ENCODE measurements at places on chromosomes 1 and 21.
A peak's percentile ranks its signal among the peaks of the same experiment; 100 is the strongest.

DNA sequence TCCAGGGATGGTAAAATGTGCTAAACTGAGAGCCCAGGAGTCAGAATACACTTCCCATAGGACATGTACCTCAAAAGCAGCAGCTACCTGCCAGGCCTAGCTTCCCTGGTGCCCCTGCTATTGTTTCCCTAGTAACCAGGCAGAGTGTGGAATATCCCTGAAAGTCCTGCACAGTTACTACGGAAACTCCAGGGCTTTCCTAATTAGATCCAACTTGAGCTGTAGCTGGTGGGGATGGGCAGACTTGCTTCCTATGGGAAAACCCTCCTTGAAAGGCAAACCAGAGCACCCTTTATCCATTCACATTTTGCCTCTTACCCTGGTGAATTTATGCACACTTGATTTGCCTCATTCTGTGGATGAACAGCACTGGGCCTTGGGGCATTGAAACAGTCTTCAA, 559.9 kb upstream of the PBX1 start:
- no peak for DNase-seq

- DNase-seq: no peak
Observed at GRCh38 chr1:161782886-161783285, 16.8 kb downstream of the ATF6 start.

GRCh38 chr1:186435336-186435735, 25.6 kb downstream of the PDC start:
- no peak for DNase-seq

DNA sequence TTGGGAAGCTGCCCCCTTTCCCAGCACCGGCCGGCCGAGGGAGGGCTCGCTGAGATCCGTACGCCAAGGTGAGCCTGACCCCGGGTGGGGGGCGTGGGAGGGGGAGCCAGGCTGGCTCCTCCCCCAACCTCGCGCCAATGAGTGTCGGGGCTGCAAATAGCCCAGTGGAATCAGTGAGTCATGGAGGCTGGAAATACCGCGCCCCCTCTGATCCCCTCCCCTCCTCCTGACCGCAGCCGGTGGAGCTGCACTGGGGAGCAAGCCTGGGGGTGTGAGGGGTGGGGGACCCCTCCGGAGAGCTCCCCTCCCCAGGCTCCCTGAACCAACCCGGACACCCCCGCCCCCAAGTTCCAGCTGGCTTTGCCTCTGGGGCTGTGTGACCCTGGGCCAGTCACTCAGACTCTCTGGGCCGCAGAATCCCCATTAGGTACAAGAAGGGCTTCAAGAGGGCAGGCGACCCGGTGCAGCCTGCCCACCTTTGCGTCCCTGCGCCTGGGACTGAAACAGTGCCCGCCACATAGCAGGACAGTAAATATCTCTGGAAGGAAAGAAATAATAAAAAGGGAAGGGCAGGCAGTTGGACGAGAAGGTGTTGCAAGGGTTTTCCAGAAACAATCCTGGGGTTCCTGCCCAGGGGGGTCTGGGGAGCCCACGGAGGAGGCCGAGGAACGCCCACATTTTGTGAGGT, 4.5 kb downstream of the HSPB7 start:
- DNase-seq: peak; percentile 30

- DNase-seq: no peak
Observed at GRCh38 chr1:245444945-245445344, 290.2 kb downstream of the KIF26B start.

GRCh38 chr1:229758101-229759036, 132.3 kb downstream of the URB2 start:
- DNase-seq: no peak

DNA sequence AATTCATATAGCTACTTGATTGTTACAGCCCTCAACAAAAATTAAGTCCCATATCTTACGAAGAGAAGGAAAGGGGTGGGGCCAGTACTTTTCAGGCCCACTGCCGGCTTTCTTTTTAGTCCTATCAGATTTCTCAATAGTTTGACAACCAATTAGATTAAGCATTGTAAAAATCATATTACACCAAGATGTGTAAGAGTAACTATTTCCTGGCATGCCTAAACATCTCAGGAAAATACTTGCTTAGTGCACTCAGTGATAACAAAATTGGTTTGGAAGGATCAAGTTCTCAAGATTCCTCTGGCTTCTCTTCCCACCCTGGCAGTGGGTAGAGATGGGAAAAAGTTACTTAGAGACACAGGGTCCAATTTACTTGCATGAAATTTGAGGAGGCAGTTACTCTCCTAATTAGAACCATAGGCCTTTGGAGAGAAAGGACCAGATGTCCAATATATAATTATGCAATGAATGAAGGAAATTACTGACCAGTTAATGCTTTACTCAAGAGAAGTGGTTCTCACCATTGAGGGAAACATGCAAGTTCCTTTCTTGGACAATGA, 30.1 kb downstream of the STPG1 start:
- no peak for DNase-seq

- no peak for DNase-seq
Observed at GRCh38 chr1:26158908-26159742, at the start of gene FAM110D. Gene FAM110D, plus strand, starts transcription at chr1:26159079. Its CDS starts 2,213 bp downstream, at chr1:26161292.

- no peak for DNase-seq
Observed at GRCh38 chr1:220992705-220993052, 113.4 kb downstream of the HLX start.

- no peak for DNase-seq
Observed at GRCh38 chr1:168453056-168453455, 90.7 kb downstream of the XCL2 start.

GRCh38 chr21:37862536-37862935, 53.7 kb downstream of the KCNJ6 start:
- no peak for DNase-seq

- no peak for DNase-seq
Observed at GRCh38 chr1:3553166-3553939, 58.0 kb downstream of the MEGF6 start.

DNA sequence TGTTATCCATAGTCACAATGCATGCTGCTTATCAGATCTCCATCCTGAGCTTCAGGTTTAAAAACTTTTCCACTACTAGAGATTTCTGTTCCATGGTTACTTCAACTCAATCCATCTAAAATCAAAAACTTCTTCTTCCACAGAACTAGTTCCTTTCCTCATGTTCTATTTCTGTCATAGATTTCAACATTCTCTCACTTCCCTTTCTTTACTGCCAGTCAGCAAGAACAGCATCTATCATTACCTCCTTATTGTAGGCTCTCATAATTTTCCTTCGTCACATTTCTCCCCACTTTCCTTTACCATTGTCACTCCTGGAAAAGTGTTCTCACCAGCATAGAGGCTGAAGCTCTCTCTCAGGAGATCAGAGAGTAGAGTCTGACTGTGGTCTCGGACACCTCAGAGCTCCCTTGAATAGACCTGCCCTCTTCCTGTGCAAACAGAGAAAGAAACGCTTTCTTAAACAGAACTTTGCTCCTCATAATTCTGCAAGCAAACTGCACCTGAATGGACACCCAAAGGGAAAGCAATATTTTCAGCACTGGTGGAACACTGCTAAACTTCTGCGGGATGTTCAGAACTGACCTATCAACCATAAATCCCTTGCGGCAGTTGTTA, 48.7 kb upstream of the KIRREL1 start:
- no peak for DNase-seq

DNA sequence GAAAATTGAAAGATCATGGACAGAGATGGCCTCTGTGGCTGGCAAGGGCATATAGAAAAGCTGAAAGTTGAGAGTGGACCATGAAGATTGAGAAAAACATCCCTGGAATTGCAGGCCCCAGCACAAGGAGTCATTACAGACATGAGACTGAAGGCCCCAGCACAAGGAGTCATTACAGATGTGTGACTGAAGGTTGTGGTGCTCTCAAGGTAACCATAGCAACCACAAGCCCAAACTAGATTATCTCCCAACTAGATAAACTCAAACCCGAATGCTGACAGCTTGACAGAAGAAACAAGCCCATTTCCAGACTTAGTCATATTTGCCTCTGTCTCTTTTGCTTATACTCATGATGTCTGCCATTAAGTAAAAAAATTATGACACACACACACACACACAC, 1252.1 kb upstream of the ADGRL4 start:
- DNase-seq: no peak

Measured in stimulated activated CD8-positive, alpha-beta memory T cell treated with anti-CD3 and anti-CD28 coated beads, Interleukin-2, amount 100 ng/mL, for 1 hour (primary cell).